ENCODE measurements at places on chromosomes 5 and 9. TPM values are rescaled to one million over a fixed set of nuclear protein-coding genes. Genes with fewer than 3 reads are reported as not detected.
A peak's percentile ranks its signal among the peaks of the same experiment; 100 is the strongest.

Gene SCGB3A1
- total RNA-seq = not detected

GRCh38 chr5:66570201-66570600, 26.0 kb upstream of the MAST4 start:
- H3K36me3 ChIP-seq = no peaks in the 10 kb centered on the region
- H3K27ac ChIP-seq = no peak overlapping the region

DNA sequence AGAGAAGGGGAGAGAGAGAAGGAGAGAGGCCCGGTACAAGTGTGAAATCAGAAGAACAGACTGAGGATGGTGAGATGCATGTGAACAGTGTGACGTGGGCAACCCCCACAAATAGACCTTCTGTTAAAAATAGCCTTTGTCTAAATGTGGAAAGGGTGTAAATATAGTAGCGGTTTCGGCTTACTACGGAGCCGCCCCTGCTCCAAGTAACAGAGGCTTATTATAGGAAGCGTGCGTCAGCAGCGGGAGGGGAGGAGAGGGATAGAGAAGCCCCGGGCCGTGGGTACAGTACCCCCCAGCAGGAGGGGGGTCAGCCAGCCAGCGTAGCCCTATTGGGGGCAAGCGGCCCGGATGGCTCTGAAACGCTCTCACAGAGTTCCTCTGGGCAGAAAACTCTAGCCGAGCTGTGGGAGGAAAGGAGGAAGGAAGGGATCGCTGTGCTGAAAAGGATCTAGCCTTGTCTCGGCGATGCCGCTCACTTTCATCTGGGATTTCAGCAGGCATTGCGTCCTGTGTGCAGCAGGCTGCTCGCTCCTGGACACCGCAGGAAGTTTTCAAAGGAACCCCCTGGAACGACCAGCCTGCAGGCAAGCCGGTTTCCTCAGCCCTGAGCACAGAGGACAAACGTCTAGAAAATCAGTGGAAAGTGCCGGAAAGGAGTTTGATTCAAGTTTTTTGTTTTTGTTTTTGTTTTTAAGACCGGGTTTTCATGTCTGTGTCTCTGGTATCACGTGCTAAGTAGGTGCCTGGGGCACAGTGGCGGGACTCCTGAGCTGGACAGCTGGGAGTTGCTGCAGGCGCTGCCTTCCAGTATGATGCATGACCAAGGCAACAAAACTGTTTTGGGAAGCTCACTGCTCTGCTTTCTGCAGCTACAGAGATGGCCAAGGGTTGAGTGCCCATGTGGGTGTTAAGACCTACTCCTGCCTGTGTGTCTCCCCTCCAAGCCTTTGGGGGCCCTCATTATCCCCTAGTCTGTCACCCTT, 146.6 kb downstream of the SEC61B start:
- peak overlapping the region; percentile 65 for H3K4me3 ChIP-seq
- H3K4me1 ChIP-seq = peaks cover 47% of the 10 kb centered on the region
- no peaks in the 10 kb centered on the region for H3K27me3 ChIP-seq

Gene PTGES
- total RNA-seq = 0.83 TPM

GRCh38 chr9:131495785-131496184, 6.9 kb upstream of the POMT1 start:
- H3K27me3 ChIP-seq = no peaks in the 10 kb centered on the region
- peaks cover 2% of the 10 kb centered on the region for H3K4me1 ChIP-seq
- H3K4me3 ChIP-seq = no peak overlapping the region
- DNase-seq = no peak
- no peak overlapping the region for H3K27ac ChIP-seq

Gene PIK3R1
- total RNA-seq = 29.2 TPM

DNA sequence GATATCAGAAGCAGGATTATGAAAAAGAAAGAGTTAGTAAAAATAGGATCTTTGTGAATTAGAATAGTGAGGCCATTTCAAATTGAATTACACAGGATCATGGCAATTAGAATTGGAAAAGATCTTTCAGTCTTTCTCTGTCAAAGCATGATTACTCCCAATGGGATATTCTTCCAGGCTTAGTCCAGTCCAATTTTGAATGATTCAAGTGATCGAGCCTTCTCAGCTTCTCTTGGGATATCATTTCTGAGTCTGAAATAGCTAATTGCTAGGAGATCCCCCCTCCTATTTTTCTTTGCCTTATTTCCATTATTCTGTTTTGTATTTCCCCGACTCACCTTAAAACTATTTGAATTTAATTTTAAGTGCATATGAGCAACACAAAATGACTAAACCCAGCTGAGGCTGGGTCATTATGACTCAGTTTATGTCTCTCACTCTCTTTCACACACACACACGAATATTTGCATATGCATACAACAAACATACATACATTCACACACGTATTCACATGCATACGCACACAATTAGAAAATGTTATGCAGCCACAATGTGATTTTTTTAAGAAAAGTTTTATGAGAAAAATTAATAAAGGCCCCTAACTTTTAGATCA, 34.8 kb upstream of the EFNA5 start:
- H3K36me3 ChIP-seq = peaks cover 5% of the 10 kb centered on the region
- H3K4me3 ChIP-seq = peak overlapping the region; percentile 81
- no peak for DNase-seq
- H3K27ac ChIP-seq = peak overlapping the region; percentile 66
- peaks cover 16% of the 10 kb centered on the region for H3K4me1 ChIP-seq
- no peaks in the 10 kb centered on the region for H3K27me3 ChIP-seq

DNA sequence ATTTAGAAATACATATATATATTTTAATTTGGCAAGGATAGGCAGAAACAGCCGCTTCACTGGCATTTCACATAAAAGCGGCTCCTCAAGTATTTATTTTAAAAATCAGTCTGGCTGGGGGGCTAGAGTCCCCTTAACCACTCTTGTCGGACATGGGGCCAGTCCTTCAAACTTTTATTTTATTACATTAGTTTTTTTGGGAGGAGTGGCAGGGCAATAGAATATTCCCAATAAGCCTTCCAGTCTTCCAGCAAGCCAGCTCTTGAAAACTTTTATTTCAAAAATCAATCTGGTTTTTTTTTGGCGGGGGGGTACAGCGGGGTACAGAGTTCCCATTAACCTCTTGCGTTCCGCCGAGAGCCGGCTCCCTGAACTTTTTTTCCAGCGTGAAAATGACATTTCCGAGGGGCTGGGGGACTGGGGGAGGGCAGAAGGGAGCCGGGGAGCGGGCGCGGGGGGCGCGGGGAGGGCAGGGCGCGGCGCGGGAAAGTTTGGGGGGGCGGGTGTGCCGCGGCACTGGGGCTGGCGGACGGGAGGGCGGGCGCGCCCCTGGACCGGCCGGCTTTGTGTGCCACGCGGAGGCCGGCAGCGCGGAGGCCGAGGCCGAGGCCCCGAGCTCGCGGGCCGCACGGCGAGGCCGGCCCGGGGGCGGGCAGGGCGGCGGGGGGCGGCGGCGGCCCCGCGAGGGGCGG, 504 bp upstream of the ZNF618 start:
- H3K4me1 ChIP-seq = peaks cover 36% of the 10 kb centered on the region
- peak overlapping the region; percentile 47 for H3K27ac ChIP-seq
- peaks cover 12% of the 10 kb centered on the region for H3K27me3 ChIP-seq
- H3K4me3 ChIP-seq = peak overlapping the region; percentile 72
- DNase-seq = peak; percentile 70

DNA sequence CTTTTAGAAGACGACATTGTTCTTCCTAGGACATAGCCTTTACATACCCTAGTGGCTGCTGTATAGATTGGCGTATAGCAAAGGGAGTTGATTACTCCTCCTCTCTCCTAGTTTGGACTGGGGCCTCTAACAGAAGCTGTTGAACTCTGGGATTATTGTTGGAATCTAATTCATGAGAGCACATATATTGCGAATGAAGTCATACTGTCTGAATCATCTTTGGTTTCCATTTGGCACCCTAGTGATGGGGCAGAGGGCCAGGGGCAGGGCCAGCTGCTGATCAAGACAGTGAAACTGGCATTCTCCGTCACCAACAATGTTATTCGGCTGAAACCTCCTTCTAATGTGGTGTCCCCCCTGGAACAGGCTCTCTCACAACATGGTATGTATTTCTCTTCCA, 40.3 kb downstream of the NUP188 start:
- H3K4me3 ChIP-seq = no peak overlapping the region
- peak overlapping the region; percentile 60 for H3K27ac ChIP-seq
- H3K4me1 ChIP-seq = peaks cover 10% of the 10 kb centered on the region
- peaks cover 35% of the 10 kb centered on the region for H3K36me3 ChIP-seq
- no peaks in the 10 kb centered on the region for H3K27me3 ChIP-seq
- no peak for DNase-seq

Gene GNA14
- total RNA-seq = not detected

- no peaks in the 10 kb centered on the region for H3K27me3 ChIP-seq
- H3K27ac ChIP-seq = no peak overlapping the region
- H3K4me1 ChIP-seq = peaks cover 5% of the 10 kb centered on the region
- no peak for DNase-seq
- H3K36me3 ChIP-seq = peaks cover 6% of the 10 kb centered on the region
- no peak overlapping the region for H3K4me3 ChIP-seq
These were observed 92.9 kb upstream of the GRHPR start for GRCh38 chr9:37329576-37329975.

Gene CXCL14
- total RNA-seq = 0.16 TPM

- peaks cover 32% of the 10 kb centered on the region for H3K27me3 ChIP-seq
- no peak for DNase-seq
- H3K27ac ChIP-seq = no peak overlapping the region
- peaks cover 3% of the 10 kb centered on the region for H3K4me1 ChIP-seq
These were observed 9.1 kb downstream of the SYK start for GRCh38 chr9:90810691-90811090.

Gene PDGFRB
- 1,131 TPM for total RNA-seq

DNA sequence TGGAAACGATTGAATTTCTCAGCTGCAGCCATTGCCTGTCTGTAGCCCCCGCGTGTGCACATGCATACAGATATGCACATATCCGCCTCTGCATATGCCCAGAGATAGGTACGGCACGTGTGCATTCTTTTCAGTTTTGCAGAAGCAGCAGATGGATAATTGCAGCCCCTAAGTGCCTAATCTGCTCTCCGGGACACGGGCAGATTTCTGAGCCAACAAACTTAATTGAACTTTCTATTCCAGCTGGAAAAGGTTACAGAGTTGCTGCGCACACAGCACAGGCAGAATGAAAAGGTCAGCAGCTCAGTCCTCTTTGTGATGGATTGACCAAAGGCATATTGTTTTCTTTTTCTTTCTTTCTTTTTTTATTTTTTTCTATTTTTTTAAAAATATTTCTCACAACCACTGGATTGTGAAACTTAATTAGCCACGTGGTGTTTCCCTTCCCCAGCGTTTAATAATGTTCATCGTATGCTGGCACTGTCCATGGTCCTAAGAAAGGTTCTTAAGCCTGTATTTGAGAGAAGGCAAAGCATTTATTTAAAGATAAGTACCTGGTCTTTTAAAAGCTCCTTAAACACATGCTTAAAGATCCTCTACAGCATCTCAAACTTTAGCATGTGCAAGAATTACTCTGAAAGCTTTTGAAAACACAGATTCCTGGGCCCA, 270.2 kb upstream of the BRINP1 start:
- H3K4me3 ChIP-seq = no peak overlapping the region
- H3K27me3 ChIP-seq = no peaks in the 10 kb centered on the region
- no peak overlapping the region for H3K27ac ChIP-seq

Gene NR6A1
- total RNA-seq = 0.78 TPM

Gene SLC34A3
- total RNA-seq = not detected

- no peak overlapping the region for H3K4me3 ChIP-seq
- no peak overlapping the region for H3K27ac ChIP-seq
- no peaks in the 10 kb centered on the region for H3K36me3 ChIP-seq
- peaks cover 11% of the 10 kb centered on the region for H3K4me1 ChIP-seq
These were observed 19.3 kb upstream of the APC start for GRCh38 chr5:112718344-112718743.

GRCh38 chr9:5466766-5467165, 16.4 kb downstream of the CD274 start:
- H3K36me3 ChIP-seq = no peaks in the 10 kb centered on the region
- no peaks in the 10 kb centered on the region for H3K27me3 ChIP-seq
- no peak for DNase-seq
- H3K27ac ChIP-seq = no peak overlapping the region
- no peak overlapping the region for H3K4me3 ChIP-seq
- peaks cover 3% of the 10 kb centered on the region for H3K4me1 ChIP-seq
